Renal cortical epithelial cell (primary cell): ENCODE measurements at places on chromosomes 6 and 20. TPM values are rescaled to one million over a fixed set of nuclear protein-coding genes. Genes with fewer than 3 reads are reported as not detected.

IYD gene
- total RNA-seq, result under 0.01 and 0.30 TPM in 2 replicates

UST gene
- total RNA-seq, result 0.87 and 2.8 TPM in 2 replicates

C20orf141 gene
- not detected in 2 replicates for total RNA-seq

NKX2-4 gene
- not detected in 2 replicates for total RNA-seq

PPP1R3G gene
- total RNA-seq, result 4.7 and 6.3 TPM in 2 replicates

BTNL2 gene
- total RNA-seq, result not detected in 2 replicates

POU5F1 gene
- 6.6 and 11.3 TPM in 2 replicates for total RNA-seq

ILRUN gene
- total RNA-seq, result 69.6 and 70.0 TPM in 2 replicates

ZSCAN23 gene
- total RNA-seq, result 1.9 and 10.0 TPM in 2 replicates

CRIP3 gene
- total RNA-seq, result 0.25 TPM in 1 of 2 replicates, not detected in the other

BPI gene
- total RNA-seq, result not detected in 2 replicates

MAP7 gene
- total RNA-seq, result 21.5 and 28.5 TPM in 2 replicates

GRCh38 chr6:112389361-112389760 is 42.2 kb downstream of the RFPL4B start:
- no peak for DNase-seq

- no peak for DNase-seq
These were observed 541.2 kb downstream of the QKI start for GRCh38 chr6:163955756-163956155.

DNA sequence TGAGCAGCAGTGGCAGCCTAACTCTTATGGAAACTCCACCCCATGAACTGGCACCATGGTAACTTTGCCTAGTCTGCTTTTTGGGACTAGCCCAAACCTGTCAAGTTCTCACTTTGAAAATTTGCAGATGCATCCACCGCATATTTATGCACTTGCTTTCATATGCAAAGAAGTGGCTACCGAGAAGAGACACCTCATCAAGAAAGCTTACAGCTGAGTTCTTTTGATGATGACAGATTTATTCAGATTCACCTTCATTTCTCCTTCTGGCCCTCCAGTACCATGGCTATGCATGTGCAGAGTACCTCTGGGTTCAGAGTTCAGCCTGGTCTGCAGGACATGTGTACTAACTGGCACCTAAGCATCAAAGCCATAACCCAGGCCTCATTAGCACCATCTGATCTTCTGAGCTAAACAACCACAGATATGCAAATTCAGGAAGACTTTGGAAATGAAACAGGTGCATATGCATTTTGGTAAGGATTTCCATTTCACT is 154.3 kb upstream of the TENT5A start:
- DNase-seq, result no peak

DNA sequence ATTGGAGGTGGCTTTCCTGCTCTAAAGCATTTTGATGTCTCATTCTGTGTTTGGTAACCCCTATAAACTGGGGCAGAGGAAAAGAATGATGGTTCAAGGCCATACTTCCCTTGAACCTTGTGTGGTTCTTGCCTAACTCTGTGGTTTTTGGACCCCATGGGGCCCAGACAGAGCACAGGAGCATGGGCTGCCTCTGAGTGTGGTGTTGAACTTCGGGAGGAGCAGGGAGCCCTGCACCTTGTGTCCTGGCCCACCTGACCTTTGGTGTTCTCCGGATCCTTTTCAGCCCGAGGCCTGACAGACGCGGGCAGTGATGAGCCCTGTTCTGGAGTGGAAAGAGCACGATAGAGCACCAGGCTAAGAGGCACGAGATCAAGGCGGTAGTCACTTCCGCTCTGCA is 18.8 kb downstream of the TMEM74B start:
- DNase-seq, result no peak

DNA sequence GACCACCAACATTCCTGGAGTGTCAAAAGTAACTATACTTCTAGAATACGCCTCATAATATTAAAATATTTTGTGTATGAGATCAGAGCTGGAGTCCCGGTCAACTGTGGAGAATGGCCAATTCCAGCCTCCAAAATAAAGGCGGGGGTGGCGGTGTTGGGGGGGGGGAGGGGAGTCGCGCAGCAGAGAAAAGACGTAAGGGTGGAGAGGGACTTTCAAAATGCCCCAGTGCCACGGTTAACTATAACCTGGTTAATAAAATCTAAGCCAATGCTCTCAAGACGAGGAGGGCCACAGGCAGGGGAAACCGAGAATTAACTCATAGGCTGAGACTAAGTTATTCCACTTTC is 1.3 kb downstream of the NUP153 start:
- peak; percentile 49 for DNase-seq

GRCh38 chr6:158795516-158795915 is 23.7 kb downstream of the EZR start:
- peak; percentile 49 for DNase-seq

DNA sequence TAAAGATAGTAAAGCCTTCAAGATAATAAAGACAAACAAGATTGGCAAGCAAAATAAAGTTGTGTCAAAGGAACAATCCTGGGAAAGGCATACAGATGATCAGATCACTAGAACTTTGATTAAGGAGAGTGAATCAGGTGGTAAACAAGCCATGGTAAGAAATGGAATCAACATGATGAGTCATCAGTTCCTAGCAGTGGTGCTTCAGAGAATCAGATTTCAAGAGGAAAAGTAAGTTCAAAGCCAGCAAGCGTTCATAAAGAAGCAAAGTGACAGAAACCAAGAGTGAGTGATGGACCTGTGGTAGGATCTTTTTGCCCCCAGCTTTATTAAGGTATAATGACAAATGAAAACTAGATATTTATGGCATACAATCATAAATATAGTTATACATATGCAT is 340.4 kb downstream of the TPBG start:
- peak; percentile 71 for DNase-seq

- DNase-seq, result no peak
These were observed 25.2 kb upstream of the MC3R start for GRCh38 chr20:56223352-56223751.

GRCh38 chr6:34227761-34228421 is 8.8 kb upstream of the HMGA1 start:
- DNase-seq, result peak; percentile 94

DNA sequence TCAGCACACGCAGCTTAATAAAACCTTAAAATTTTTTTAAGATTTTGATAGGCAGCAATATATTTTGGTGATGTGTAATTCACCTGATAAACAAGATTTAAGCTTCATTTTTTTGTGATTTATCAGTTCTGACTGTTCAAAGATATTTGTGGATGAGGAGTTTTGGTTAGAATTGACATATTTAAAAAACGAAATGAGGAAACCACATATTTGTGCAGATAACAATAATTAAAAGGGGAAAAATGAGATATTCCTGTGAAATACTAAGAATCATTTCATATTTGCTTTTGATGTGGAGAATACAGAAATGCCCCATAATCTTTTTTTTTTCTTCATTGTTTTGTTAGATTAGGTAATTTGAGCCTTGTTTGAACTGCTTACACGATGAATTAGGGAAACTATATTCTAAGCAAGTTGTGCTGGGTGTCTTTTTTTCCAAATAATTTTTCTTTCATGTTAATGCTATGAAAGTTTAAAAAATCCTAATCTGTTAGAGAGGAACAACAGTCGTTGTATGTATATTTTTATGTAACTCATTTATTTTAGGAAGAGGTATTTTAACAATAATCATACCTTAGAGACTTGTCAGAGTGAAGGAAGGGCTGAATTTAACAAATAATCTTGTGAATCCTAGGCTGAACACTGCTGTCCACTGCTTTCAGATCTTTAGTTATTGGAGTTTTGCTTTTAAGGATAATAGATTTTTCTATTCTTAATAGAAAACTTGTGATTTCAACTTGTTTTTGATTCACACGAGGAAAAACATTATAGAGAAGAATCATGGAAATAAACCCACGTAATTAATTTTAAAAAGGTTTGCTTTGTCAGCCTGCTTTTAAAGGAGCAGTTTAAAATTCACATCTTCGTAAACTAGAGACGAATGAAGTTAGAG is 4.0 kb downstream of the ARID1B start:
- DNase-seq, result no peak

DNA sequence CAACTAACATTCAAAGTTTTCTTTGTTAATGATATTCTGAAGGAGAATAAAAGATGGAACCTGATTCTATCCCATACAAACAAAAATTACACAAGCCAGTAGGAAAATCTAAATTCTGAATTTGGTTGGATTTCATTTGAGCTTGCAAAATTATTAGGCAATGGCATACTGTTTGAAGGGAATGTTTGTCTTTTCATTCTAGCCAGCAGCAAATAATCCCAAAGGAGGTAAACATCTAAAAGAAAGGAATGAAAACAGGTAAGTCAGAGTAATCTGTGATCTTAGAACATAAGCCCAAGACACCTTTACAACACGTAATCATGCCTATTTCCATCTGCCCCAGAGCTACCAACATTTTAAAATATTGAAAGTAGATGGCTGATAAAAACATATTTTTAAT is 482.1 kb upstream of the CITED2 start:
- DNase-seq, result no peak

DNA sequence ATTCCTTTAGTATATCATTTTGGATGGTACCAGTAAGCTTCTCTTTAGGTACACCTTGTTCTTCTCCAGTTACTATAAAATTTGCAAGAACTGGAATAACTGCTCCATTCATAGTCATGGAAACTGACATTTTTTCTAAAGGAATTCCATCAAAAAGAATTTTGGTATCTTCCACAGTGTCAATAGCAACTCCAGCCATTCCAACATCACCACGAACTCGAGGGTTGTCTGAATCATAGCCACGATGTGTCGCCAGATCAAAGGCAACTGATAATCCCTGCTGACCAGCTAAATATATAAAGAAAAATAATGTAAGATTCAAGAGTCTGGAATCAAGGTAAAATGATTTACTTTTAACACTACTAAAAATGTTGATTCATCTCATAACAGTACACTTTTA is 5.3 kb downstream of the MMUT start:
- DNase-seq, result peak; percentile 9

GRCh38 chr6:26215585-26216358 is 128.5 kb downstream of the HFE start:
- DNase-seq, result no peak

- DNase-seq, result no peak
These were observed 110.0 kb upstream of the PMEPA1 start for GRCh38 chr20:57819691-57820380.

DNA sequence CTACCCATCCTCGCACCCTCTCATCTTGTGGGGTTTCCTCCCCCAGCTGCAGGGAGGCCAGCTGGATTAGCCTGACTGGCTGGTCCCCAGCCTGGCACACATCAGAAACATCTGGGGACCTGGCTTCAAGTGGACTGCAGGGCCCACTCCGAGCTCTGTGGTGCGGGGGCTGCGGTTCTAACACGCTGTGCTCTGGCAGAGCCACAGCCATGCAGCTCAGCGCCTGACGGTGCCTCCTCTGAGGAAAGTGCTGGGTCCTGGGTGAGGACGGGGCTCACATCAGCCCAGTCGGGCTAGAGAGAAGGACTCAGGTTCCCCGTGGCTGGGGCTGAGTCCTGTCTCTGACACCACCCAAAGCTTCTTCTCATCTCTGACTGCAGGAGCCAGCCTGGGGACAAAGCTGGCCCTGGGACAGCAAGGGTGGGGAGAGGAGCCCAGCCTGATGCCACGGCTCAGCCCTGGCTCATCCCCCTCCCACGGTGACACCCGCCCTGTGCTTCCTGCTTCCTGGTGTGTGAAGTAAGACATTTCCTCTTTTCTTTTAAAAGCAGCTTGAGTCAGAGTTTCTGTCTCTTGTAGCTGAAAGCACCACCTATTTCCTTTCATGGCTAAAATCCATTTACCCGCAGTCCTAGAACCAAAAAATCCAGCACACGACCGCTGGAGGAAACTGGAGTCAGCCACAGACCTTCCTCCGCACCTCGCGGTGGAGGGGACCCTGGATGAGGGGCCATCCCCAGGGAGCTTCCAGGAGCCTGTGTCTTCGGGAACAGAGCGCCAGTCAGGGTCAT is 127.4 kb upstream of the AFDN start:
- peak; percentile 37 for DNase-seq

DNA sequence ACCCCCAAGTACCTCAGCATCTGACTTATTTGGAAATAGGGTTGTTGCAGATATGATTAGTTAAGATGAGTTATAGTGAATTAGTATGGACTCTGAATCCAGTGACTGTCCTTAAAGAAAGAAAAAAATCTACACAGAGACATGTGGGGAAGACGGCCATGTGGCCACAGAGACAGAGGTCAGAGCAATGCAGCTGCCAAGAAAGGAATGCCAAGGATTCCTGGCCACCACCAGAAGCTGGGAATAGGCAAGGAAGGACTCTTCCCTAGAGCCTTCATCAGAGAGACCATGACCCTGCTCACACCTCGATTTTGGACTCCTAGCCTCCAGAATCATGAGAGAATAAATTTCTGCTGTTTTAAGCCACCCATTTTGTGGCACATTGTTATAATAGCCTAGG is 81.8 kb downstream of the FYN start:
- DNase-seq, result peak; percentile 66

GRCh38 chr6:68653074-68653705 is 18.1 kb downstream of the ADGRB3 start:
- DNase-seq, result no peak

DNA sequence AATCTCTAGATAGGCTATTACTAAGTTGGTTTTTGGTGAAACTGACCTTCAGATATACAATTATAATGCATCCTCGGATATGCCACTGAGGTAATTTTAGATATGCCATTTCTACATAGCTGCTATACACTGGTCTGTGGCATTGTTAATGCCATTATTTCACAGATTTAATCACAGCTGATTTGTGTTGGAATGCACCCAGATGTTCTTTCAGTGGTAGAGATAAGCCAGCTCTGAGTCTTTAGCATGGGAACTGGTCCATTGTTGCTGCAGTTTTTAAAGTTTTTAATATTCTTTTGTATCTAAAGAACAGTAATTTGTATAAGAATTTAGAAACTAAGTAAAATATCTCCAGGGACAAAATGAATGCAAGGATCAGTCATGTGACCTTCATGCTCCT is 6.8 kb downstream of the TMX4 start:
- no peak for DNase-seq

- DNase-seq, result no peak
These were observed 205.1 kb upstream of the RUNX2 start for GRCh38 chr6:45123023-45123422.

GRCh38 chr6:143973097-143973966 is 34.7 kb downstream of the PLAGL1 start:
- DNase-seq, result no peak

- no peak for DNase-seq
These were observed 31.5 kb upstream of the SULF2 start for GRCh38 chr20:47816487-47817451.

DNA sequence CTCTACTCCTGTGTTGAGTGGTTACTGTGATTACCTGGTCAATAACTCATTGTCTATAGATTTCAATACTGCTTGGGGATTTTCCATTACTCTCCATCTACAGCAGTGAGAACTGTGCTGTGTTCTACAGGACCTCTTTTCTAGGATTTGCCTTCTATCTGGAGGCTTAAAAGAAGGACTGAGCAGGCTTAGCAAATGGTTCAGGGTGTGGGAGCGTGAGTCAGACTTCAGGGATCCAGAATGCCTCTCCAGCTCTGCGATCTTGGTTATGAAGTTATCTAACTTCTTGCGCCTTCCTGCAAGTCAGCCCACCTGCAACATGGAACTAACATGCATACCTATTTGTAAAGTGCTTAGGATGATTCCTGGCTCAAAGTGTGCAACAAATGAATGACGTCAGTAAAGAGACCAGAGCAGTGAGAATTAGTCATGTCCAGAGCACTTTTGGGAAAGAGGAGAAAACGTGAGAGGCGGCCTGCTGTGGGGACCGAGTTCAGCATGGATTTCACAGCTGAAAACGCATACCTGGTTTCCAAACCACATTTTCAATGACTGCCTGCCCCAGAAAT is 610.1 kb upstream of the CDH4 start:
- no peak for DNase-seq
